CD8-positive, alpha-beta T cell (primary cell): ENCODE measurements at places on chromosomes 6 and 20.

GRCh38 chr20:49207076-49207475 lies 12.1 kb upstream of the DDX27 start:
- DNase-seq = no peak

GRCh38 chr6:119966484-119966883 lies 616.9 kb upstream of the MAN1A1 start:
- no peak for DNase-seq

DNA sequence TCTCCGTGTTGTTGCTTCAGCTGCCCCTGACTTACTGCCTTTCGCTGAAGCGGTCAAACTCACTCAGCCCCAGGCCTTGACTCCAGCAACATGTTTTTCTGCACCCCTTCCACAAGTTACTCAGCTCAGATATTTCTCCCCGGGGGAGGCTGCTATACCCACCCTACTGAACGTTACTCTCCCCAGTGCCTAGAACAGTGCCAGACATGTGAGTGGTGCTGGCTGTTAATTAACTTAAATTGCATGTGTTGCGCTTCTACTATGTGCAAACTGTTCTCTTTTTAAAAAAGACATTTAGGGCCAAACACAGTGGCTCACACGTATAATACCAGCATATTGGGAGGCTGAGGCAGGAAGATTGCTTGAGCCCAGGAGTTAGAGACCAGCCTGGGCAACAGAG lies 41.2 kb upstream of the DOK5 start:
- no peak for DNase-seq

- DNase-seq = no peak
Measured at GRCh38 chr20:19407736-19408135, 195.3 kb downstream of the SLC24A3 start.

DNA sequence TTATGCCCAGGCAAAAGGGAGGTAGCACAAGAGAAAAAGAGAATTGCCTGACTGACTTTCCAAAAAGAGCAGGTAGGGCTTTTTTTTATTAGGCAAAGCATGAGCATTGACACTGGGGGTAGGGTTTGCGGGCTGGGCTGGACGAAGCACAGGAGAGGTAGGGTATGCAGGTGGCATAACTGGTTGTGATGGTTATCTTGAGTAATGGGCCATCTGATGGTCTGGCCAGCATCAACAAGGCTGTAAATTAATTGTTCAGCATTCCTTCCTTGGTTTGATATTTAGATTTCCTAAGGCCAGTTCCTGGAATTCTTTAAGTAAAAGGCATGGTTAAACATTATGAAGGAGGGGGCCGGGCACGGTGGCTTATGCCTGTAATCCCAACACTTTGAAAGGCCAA lies 13.9 kb upstream of the BFSP1 start:
- DNase-seq = no peak

GRCh38 chr6:23875006-23875405 lies 251.0 kb upstream of the NRSN1 start:
- no peak for DNase-seq

- no peak for DNase-seq
Measured at GRCh38 chr20:25858495-25859425, 162.1 kb upstream of the ZNF337 start.

DNA sequence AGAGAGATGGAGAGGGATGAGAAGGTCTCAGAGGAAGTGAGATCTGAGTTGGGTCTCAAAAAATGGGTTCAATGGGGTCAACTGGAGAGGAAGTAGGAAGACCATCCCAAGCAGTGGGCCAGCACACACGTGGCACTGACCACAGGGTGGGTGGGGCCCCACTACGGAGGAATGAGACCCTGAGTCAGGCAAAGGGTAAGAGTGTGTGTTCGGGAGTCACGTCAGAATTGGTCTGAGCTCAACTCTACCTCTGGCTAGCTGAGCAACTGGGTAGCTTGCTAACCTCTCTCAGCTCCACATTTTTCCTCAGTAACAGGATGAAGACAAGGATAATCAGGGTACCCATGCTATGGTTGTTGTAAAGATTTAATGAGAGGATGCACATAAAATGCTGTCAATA lies 79.0 kb downstream of the TRERF1 start:
- DNase-seq = no peak
